ENCODE measurements at places on chromosomes 11 and 22.

DNA sequence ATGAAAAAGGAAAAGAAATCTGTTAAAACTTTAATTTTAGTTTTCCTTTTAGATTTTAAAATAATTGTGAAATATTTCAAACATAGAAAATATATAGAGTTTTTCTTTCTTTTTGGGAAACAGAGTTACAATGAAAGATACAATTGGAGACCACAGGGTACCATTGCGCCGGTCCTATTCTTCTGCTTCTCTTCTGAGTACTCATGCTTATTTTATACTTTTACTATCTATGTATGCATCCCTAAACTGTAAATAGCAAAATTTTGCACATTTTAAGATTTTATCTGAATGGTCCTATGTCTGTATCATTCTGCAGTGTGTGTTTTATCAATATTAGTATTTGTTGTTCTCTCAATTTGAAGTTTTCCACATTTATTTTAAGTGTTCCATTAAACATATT, 65.0 kb downstream of the EHF start:
- no peak for DNase-seq

DNA sequence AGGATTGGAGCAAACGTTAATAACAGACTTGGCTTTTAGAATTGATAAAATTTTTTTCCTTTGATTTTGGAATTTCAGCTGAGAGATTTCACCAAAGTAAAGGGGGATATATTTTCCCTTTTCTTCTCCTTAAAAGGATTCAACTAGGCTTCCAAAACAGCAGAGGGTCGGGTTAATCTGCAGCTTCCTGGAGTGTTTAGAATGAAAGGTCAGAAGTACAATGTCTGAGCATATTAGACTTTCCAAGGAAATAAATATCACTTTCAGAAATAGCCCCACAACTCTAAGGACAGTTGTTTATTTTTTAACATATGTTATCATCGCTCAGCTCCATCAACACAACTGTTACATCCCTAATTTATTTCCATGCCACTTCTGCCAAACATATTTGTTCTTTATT, 1532.9 kb upstream of the RAG2 start:
- no peak for DNase-seq

GRCh38 chr11:3958281-3958680, 102.8 kb downstream of the STIM1 start:
- no peak for DNase-seq

DNA sequence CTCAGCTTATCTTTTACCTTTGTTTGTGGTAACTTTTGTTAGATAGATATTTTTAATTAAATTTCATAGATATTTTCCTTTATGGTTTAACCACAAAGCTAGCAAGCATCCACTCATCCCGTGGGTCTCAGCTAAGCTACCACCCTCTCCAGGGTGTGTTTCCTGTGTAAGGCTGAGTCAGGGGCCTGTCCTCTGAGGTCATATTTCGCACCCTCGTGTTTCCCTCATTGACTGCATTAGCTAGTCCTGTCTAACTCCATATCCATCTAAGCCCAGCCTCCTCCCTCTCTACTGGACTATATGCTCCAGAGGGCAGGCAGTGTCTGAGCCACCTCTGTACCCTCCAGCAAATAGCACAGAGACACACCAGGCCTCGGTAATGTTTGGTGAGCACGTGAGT, 16.7 kb downstream of the XRRA1 start:
- peak; percentile 28 for DNase-seq

GRCh38 chr11:126205359-126205758, 6.1 kb downstream of the RPUSD4 start:
- DNase-seq: no peak

Data from fibroblast of pulmonary artery (primary cell).